ENCODE measurements at places on chromosomes 3 and 15.

GRCh38 chr3:7357101-7357500, 496.2 kb downstream of the GRM7 start:
- no peak for ATAC-seq

GRCh38 chr15:98866511-98866910, 141.1 kb downstream of the PGPEP1L start:
- ATAC-seq: peak; percentile 74

- no peak for ATAC-seq
These were observed 63.0 kb downstream of the NCEH1 start for GRCh38 chr3:172647823-172648222.

DNA sequence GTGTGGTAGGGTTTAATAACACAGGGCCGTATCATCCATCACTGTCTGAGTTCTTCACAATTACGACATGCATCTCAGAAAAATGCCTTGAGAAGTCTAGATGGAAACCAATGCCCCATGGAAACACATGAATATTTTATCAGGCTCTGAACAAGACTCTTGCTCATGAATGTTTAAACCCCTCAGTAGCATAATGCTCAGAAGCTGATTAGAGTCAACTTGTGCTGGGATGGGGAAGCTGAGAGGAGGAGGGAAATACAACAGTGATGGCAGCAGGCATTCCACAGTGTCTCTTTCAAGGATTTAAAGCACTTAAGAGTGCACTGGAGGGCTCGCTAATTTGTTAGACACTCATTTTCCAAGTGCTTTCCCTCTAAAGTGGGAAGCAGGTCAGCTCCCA, 3.8 kb downstream of the GPR156 start:
- ATAC-seq: no peak

DNA sequence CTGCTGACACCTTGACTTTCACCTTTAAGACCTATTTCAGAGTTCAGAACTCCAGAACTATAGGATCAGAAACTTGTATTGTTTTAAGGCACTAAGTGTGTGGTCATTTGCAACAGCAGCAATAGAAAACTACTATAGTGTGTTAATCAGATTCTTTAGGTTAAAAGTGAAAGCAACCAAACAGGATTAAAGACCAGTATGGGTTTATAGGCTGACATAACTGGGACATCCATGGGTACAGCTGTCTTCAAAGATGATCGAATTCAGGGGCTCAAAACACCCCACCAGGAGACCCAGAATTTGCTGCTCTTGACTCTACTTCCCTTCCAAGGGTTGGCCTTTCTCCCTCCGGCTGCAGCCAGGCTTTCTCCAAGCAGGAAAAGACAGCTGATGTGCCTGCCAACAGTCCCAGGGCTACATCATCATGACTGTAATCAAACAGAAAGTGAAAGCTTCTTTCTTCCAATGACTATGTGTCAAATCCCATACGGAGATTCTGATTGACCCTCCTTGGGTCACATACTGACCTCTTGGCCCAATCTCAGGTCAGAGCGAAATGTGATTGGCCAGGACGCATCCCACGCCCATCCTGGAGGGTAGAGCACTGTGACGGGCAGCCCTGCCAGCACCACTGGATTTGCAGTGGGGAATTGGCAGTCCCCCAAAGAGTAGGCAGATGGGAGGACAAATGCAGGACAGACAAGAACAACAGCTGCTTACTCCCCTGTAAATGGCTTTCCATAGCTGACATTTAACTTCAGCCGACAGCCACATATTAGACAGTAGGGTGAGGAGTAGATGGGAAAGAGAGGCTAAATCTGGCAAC, 51.4 kb upstream of the RNF7 start:
- peak; percentile 81 for ATAC-seq

DNA sequence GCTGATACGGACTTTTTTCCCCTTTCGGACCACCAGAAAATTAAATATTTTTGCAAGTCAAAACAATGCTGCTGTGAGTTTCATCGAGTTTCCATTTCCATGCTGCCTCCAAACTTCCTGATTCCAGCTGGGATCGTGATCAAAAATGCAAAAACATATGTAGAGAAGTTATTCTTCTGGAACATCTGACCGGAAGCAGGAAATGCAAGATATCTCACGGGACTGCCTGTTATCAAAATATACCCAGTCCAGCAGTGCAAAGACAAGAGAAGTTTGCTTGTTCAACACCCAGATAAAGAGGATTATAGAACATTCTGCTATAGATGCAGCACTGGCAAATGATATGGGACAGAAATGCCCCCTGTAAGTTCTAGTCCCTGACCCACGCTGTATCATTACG, 726.7 kb upstream of the NR2F2 start:
- ATAC-seq: no peak

GRCh38 chr3:134077649-134078161, 48.0 kb upstream of the SLCO2A1 start:
- no peak for ATAC-seq

DNA sequence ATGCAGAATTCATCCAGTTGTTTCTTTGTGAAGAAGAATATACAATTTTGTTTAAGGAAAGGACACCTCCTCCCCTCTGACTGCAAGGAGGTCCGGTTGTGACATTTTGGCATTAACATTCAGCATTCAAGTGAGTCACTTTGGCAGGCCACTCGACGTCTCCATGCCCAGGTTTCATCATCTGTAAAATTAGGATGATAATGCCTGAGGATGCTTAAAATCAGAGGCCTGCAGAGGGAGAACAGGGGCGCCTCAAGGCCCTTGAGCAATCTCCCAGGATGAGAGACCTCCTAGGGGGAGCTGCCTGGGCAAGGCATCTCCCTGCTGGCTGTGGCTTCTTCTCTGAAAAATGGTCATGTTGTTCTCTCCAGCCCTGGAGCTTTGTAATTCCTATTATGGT, 236.0 kb downstream of the CACNA2D3 start:
- no peak for ATAC-seq

GRCh38 chr15:25663515-25663914, 199.6 kb downstream of the ATP10A start:
- ATAC-seq: no peak

GRCh38 chr3:69339760-69340159, 46.1 kb downstream of the FRMD4B start:
- peak; percentile 61 for ATAC-seq

DNA sequence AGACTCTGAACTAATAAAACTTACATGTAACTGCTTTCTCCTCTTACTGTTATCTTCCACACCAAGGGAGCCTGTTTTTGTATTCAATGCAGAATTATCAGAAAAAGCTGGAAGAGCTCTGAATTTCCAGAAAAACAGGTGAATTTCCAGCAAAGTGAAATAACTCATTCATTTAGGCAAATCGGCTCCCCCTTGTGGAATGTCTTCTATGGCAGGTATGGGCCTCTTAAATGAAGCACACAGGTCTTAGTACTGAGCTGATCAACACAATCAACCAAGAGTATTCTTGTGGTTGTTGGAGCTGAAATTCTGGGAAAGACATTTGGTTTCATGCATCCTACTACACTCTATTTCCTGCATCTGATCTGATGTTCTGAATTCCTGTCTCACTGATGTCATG, 31.0 kb upstream of the PTPRG start:
- peak; percentile 40 for ATAC-seq

DNA sequence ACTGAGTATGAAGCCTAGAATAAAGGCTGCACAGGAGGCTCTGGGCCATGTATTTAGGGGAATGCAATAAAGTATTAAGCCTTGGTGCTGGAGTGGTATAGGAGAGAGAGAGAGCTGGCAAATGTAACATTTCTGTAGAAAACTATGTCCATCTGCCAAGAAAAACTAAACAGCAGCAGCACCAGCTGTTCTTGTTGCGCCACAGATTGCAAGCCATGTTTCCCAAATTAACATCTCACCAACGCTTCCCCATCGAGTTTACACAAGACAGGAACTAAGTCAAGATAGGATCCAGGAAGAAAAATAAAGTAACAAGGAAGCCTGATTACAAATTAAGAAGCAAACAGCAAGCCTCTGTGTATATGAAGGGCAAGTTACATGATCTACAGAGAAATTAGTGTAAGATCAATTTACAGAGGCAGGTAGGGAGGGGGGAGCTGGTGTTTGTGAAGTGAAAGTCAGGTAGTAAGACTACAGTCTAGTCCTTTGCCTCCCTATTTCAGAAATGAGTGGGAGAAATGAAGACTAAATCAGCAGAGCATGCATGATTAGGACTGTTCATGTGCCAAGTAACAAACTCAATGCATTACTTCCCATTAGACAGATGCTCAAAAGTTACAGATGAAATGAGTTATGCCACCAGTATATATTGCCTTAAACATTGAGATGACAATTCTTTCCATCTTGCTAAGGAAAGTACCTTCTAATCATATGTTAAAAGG, 900.5 kb downstream of the EPHA3 start:
- ATAC-seq: no peak

- ATAC-seq: no peak
These were observed 125.0 kb upstream of the LIPC start for GRCh38 chr15:58306591-58307312.

DNA sequence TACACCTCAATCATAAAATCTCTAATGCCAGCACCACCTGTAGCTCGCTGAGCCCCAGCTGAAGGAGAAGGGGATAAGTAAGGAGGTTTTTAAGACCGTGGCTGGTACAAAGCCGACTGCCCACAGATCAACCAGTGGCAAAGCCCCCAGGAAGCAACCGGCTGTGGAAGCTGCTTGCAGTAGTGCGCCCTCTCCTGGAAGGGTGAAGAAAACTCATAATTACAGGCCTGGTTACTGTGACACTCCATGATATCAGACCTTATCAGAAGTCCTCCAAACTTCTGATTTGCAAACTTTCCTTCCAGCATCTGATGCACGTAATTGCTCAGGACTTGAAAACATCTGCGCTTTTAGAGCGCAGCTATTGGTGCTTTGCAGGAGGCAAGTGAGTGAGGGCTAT, 63.1 kb upstream of the MCTP2 start:
- no peak for ATAC-seq

DNA sequence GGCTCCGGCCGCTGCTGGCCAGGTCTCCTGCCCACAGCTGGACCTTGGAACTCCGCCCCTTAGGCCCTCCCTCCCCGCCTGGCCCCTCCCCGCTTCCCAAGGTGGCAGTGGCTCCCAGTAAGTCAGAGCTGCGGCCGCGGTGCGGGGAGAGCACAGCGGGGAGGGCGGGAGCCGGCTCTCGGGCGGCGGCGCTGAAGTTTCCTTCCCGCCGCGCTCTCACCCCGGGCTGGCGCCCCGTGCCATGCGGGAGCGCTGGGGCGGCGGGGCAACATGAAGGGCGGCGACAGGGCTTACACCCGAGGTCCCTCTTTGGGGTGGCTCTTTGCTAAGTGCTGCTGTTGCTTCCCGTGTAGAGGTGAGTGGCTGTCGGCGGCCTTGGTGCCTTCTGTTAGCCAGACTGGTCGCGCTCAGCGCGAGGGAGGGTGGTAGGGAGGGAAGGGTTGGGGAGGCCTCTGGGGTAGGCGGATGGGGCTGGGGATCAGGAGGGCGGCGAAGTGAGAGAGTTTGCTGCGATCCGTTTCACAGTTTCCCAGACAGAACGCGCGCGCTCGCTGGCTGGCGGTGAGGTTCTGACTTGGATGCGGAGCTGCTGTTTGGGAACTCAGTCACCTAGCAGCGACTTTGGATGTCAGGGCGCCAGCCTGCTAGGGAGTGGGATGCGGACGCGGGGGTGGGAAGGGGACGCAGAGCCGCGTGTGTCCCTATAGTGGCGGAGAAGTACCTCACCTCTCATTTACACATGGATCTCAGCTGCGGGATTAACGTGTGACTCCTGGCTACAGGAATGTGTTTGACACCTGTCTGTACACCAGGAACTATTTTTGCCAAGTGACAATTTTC, 145.5 kb upstream of the UMPS start:
- peak; percentile 98 for ATAC-seq

DNA sequence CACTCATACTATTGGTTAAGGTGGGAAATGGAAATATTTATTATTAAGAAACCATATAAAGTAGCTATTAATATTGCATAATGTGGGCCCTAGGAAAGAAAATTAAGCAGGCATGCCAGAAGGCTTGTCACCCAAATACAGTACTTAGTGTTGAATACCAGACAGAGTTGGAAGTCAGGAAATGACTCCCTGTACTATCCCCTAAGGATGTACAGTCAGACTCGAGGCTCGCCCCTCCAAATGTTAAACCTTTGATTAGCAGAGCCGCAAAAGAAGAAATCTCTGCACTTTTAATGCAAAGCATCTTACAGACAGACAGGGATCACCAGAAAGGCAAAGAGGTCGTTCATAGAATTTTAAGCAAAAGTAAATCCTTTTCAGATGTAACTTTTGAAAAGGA, 11.3 kb upstream of the RBSN start:
- ATAC-seq: no peak

- no peak for ATAC-seq
These were observed 1.3 kb downstream of the SACM1L start for GRCh38 chr3:45690336-45691035.

DNA sequence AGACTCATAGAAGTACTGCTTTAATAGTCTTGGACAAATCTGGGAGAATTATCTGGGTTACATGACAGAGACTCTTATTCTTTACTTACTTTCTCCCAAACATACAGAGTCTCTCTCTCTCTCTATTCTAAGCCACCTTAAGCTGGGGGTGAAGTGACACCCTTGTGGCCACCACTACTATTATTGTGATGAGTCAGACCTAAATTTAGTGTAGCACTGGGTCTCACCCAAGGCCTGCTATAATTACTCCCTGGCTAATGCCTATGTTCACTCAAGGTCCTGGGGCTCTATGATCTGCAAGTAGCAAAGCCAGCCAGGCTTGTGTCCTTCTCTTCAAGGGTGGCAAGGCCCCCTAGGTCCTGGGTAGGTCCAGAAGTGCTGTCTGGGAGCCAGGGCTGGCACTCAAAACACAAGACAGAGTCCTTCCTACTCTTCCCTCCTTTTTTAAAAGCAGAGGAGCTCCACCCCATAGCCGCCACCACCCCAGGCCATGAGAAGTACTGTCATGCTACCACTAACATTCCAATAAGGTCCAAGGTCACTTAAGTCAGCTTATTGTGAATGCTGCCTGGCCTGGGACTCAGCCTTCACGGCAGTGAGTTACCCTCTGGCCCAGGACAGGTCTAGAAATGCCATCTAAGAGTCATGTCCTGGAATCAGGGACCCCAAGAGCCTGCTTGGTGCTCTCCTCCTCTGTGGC, 183.6 kb downstream of the POLQ start:
- no peak for ATAC-seq

DNA sequence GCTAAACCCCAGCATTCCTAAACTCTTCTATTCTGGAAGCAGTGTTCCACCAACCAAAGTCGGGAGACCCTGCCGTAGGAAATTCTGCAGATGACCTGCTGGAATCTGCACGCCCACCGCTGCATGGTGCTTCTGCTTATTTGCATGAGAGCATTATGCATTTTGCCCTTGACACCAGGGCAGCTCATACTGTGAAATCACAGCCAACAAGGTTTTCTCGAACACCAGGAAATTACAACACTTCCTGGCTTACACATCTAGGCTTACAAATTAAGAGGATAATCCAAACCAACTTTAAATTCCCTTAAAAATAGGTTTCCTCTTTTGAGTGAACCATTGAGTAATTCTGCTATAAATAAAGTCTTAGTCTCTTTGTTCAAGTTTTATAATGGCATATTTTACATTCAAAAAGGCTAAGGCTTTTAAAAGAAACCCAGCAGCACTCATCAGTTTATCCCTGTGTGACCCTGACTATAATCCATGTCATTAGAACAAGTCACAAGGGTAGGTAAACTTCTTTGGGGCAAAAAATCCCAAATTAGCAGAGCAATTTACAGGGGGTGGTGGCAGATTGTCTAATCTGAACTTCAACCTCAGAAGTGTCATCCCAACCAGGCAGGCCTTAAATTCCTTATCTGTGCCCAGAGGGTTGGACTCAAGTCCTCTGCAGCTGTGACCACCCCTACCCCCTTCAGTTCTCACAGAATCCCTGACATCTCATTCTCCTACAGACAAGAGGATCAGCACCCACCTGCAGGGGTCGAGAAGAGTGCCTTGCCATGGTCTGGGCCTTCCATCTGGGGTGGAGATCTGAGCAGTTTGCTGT, 33.5 kb upstream of the RBP1 start:
- no peak for ATAC-seq

- ATAC-seq: no peak
These were observed 1.2 kb downstream of the RHO start for GRCh38 chr3:129529436-129530210.
